ENCODE measurements at places on chromosomes 13 and 19.

- DNase-seq: peak; percentile 48
- peaks cover 90% of the 10 kb centered on the region for H3K27me3 ChIP-seq
- peaks cover 47% of the 10 kb centered on the region for H3K4me1 ChIP-seq
- peak within 1 kb of the TSS; percentile 48 for H3K4me3 ChIP-seq
Observed at GRCh38 chr13:78603240-78603957, at the start of gene POU4F1. Gene POU4F1 (minus strand): TSS chr13:78603552. CDS start chr13:78603326, 226 bp downstream.

DNA sequence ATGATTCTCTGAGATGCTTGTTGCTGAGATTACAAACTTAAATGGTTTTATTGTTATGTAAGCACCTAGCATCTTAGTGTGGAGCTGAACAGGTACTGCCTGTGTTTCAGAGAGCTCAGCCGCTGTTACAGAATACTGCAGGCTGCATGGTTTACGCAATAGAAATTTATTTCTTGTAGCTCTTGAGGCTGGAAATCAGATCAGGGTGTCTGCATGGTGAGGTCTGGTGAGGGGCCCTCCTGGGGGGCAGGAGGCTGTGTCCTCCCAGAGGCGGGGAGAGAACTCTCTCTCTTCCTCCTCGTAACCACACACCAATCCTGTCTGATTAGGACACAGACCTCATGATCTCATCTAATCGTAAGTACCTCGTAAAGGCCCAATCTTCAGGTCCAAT is 13.1 kb downstream of the ATP11A start:
- H3K27me3 ChIP-seq: no peaks in the 10 kb centered on the region
- H3K4me1 ChIP-seq: peaks cover 14% of the 10 kb centered on the region
- H3K27ac ChIP-seq: no peak overlapping the region

DNA sequence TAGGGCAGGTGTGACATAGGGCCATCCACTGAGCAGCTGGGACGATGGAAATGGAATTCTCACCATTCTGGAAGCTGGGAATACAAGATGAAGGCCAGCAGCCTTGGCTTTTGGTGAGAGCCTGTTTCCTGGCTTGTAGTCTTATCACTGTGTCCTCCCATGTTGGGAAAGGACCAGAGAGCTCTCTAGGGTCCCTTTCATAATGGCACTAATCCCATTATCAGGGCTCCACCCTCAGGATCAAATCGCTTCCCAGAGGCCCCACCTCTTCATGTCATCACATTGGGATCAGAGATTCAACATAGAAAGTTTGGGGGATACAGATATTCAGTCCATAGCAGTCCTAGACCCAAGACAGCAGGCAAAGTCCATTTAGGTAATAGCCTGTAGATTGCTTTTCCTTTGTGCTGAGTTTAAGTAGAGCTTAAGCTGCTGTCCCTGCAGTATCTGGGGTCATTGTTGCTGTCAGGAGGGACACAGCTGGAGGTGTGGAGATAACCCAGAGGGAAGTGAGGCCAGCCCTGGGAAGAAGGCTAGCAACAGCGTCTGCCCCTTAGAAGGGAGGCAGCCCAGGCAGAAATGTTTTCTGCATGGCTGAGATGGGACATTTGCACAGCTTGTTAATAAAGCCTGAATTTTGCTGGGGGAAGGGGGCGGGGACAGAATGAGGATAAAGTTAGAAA is 136.5 kb upstream of the GPR12 start:
- H3K4me3 ChIP-seq: no peak overlapping the region
- H3K27ac ChIP-seq: no peak overlapping the region
- DNase-seq: no peak
- no peaks in the 10 kb centered on the region for H3K27me3 ChIP-seq
- no peaks in the 10 kb centered on the region for H3K4me1 ChIP-seq

DNA sequence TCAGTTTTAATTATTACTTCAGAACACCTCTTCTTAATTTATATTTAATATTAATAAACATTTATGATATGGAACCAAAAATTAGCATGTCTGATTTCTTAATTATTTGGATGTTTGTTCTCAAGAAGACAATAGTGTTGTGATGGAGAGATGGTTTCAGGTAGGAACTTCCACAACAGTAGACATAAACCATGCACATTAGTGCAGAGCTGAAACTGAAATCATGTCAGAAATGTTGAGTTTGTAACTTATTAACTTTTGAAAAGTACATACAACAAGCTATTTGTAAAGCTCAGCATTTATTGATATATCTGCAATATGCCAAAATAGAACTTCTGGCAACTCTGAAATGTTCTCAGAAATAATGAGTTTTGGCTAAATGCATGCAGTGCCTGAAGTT is 11.8 kb upstream of the EDNRB start:
- H3K27ac ChIP-seq: no peak overlapping the region
- no peaks in the 10 kb centered on the region for H3K36me3 ChIP-seq
- H3K4me1 ChIP-seq: no peaks in the 10 kb centered on the region
- no peak for DNase-seq
- no peaks in the 10 kb centered on the region for H3K27me3 ChIP-seq

DNA sequence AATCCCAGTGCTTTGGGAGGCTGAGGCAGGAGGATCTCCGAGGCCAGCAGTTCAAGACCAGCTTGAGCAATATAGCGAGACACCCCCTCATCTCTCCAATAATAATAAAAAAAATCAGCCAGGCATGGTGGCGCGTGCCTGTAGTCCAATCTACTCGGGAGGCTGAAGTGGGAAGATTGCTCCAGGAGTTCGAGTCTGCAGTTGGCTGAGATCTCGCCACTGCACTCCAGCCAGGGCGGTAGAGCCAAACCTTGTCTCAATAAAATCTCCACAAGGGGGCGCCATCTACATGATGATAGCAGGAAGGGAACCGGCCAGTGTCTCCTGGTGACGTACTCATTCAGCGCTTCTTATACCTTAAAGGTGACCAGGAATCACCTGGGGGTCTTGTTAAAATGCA is 13.6 kb upstream of the C5AR1 start:
- peak; percentile 79 for DNase-seq
- H3K4me3 ChIP-seq: no peak overlapping the region
- H3K27me3 ChIP-seq: no peaks in the 10 kb centered on the region
- H3K4me1 ChIP-seq: peaks cover 5% of the 10 kb centered on the region
- H3K27ac ChIP-seq: no peak overlapping the region

GRCh38 chr13:44412346-44412935 is 38.8 kb downstream of the SERP2 start:
- DNase-seq: no peak
- no peaks in the 10 kb centered on the region for H3K27me3 ChIP-seq
- no peaks in the 10 kb centered on the region for H3K4me1 ChIP-seq
- no peak overlapping the region for H3K4me3 ChIP-seq

DNA sequence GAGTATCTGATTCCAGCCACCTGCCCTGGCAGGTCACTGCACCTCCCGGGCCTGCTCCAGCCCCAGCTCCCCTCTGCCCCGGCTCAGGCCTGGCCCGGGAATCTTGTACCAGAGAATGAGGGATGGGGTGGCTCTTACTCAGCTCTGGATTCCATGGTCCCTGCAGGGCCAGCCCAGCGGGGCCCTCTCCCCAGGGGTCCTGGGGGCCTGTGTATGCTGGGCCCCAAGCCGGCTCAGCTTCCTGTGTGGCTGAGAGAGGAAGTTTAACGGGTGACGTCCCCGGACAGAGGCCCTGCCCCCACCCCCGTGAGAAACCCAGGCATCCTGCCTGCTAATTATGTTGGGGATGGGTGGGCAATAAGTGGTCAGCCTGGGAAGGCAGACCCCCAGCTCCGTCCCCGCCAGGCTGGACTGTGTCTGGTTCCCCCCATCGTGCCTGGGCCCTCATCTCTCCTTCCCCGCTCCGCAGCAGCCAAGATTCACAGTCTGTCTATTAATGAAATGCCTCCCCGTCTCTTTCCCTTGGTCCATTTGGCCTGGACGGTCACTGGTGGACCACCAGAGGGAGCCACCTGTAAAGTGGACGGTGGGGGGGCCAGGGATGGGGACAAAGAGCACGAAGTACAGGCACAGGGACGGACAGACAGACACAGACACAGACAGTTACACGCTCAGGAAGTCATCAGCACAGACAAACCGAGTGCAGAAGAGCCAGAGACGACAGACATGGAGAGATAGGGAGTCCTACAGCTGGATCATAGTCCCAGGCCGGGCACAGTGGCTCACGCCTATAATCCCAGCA is at the start of gene DENND1C:
Gene DENND1C, minus strand, starts transcription at position 247 of the 802 bp plus-strand sequence. Its CDS starts 92 bp downstream, at position 155.
- peak; percentile 66 for DNase-seq
- peaks cover 10% of the 10 kb centered on the region for H3K36me3 ChIP-seq
- no peaks in the 10 kb centered on the region for H3K27me3 ChIP-seq
- H3K4me3 ChIP-seq: peak within 1 kb of the TSS; percentile 91
- H3K27ac ChIP-seq: peak within 1 kb of the TSS; percentile 93
- H3K4me1 ChIP-seq: peaks cover 46% of the 10 kb centered on the region

- H3K27me3 ChIP-seq: no peaks in the 10 kb centered on the region
- H3K27ac ChIP-seq: peak overlapping the region; percentile 67
- peaks cover 27% of the 10 kb centered on the region for H3K4me1 ChIP-seq
Observed at GRCh38 chr19:534088-534487, 2.5 kb downstream of the CDC34 start.

GRCh38 chr13:42847891-42848663 is 66.7 kb downstream of the FAM216B start:
- H3K27me3 ChIP-seq: no peaks in the 10 kb centered on the region
- no peak overlapping the region for H3K27ac ChIP-seq
- no peak for DNase-seq
- H3K4me1 ChIP-seq: no peaks in the 10 kb centered on the region

GRCh38 chr13:85650613-85651012 is 148.6 kb downstream of the SLITRK6 start:
- H3K4me3 ChIP-seq: no peak overlapping the region
- DNase-seq: no peak
- no peaks in the 10 kb centered on the region for H3K4me1 ChIP-seq
